Stimulated activated CD4-positive, alpha-beta T cell treated with anti-CD3 and anti-CD28 coated beads, Interleukin-4, amount 100 ng/mL, for 24 hours (primary cell): ENCODE measurements at places on chromosomes 12 and 14.

DNA sequence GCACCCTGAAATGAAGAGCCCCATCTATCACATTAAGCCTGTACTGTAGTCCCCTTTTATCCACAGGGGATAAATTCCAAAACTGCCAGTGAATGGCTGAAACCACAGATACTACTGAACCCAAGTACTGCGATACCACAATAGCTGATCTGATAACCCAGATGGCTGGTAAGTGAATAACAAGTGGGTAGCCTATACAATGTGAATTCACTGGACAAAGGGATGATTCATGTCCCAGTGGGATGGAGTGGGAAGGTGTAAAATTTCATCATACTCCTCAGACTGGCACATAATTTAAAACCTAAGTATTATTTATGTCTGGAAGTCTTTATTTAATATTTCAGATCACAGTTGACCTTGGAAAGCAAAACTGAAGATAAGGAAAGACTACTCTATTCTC lies 201.3 kb downstream of the GPHN start:
- no peak for DNase-seq

GRCh38 chr12:131137836-131138637 lies 184.3 kb downstream of the ADGRD1 start:
- no peak for DNase-seq

GRCh38 chr14:29799464-29800095 lies 128.1 kb downstream of the PRKD1 start:
- DNase-seq = no peak

DNA sequence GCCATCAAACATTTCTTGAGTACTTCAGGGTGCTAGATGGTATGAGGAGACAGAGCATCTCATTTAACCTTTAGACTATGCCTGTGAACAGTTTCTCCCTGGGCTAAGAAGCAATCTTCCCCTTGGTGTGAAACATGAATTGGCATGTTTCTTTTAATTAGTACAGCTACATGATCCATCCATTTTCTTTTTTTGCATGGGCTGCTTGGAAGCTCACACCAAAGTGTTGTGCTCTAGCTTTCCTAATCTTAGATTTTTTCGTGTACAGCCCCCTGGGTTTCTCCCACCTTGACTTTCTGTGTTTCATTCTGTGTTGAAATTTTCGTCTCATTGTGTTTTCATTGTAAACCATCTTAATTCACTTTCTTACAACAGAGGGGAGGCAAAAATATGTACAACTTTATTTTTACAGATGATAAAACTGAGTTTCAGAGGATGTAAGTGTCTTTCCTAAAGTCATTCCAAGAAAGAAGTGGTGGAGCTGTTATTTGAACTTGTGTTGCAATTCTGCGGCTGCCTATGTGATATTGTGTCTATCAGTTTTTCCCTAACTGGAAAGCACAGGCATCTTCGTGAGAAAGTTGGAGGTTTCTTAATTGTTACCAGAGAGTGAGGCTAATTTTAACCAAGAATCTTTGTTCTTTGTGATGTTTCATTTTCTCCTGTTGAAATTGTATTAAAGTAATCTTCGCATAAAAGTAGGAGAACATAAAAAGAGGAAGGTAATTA lies 64.5 kb downstream of the DAAM1 start:
- DNase-seq = no peak

- DNase-seq = no peak
Measured at GRCh38 chr12:63226792-63227463, 75.9 kb upstream of the AVPR1A start.

DNA sequence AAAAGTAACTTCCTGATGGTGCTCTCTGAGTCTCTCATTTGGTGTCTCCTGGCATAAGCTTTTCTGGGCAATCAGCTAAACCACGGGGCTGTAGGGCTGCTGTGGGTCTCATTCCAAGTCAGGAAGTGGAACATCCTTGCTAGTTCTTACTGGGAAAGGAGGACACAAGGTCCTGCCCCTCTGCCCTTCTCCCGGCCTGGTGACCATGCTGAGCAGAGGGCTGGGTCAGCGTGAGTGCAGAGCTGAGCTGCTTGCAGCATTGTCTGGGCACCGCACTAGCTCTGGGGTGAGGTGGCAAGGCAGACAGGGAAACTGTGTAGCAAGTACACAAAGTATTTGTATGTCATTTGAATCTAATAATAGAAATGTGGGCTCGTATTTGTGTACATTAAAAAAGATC lies 45.0 kb upstream of the ASPG start:
- no peak for DNase-seq

DNA sequence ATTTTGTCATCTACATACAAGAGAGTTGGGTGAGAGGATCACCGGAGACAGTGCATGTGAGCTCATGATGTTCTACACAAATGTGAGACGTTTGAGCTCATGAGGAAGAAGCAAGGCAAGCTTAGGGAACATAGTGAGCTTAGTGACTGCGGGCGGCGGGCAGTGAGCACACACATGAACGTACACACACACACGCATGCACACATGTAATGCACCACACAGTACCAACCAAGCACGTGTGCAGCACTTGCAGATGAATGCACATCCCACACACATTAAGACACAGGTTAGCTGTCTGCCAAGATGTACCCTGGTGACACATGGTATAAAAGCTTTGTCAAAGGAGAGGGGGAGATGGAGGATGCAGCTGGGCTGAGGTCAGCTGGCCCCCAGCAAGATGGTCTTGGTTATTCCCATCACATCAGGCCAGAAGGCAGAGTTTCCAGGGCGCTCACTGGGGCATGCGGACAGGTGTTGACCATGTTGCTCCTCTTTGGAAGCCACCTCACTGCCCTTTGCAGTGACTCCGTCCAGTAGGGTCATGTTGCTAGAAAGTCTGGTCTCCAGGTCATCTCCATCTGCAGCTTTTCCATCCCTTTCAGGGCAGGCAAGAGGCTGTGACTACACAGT lies 8.7 kb upstream of the CACNA2D4 start:
- DNase-seq = no peak

DNA sequence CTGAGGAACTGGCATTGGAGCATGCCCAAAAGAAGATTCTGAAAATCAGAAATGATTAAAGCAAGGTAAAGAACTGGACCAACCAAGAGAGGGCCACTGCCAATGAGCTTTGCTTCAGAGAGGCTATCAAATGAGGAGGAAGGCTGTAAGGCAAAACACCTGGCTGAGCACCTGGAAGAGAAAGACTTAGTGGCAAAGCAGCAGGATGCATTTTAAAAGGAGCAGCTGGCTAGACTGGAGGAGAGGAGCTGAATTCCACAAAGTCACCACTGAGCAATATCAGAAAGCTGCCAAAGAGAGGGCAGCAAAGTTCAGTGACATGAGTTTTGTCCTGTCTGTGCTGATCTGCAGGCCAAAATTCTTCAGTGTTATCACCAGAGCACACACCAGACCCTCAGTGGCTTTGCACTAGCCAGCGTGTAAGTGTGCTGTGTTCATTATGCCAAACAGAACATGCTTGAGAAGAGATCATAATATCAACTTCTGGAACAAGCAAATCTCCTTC lies 338.7 kb downstream of the TRHDE start:
- no peak for DNase-seq

DNA sequence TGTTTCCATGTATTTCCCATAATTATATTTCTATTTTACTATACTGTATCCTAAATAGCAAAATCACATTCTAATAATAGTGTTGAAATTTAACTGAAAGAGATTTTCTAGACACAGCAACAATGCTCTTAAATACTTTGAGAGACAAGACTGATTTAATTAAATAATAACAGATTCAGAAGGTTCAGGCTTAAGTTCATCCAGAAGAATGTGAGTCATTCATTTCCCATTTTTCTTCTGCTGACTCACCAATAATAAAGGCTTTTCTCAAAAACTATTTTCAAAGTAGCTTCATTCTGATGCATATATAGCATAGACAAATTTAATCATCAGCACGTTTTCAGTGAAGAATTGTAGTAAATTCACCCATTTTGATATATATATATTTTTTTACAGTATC lies 481.4 kb downstream of the MDGA2 start:
- DNase-seq = no peak

DNA sequence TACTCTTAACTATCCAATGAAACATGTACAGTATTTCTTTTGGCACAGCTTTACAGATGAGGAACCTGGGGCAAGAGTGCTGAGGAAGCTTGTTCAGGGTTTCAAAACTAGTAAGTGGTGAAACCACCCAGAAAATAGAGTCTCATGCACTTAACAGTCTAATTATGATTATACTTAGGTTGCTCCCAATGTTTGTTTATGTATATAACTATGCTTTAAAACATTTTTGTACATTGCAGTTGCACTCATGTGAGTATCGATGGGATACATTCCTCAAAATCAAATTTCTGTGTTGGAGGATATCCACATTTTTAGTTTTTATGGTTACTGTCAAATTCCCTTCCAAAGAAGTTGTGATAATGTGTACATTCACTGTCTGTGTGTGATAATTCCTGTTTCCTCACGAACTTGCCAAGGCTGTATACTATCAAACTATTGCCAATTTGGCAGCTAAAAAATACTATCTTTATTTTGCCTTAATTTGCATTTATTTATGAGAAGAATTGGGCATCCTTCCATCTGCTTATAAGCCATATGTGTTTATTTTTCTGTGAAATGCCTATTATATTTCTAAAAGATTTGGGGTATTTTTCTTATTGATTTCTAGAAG lies 143.9 kb upstream of the SSTR1 start:
- no peak for DNase-seq

DNA sequence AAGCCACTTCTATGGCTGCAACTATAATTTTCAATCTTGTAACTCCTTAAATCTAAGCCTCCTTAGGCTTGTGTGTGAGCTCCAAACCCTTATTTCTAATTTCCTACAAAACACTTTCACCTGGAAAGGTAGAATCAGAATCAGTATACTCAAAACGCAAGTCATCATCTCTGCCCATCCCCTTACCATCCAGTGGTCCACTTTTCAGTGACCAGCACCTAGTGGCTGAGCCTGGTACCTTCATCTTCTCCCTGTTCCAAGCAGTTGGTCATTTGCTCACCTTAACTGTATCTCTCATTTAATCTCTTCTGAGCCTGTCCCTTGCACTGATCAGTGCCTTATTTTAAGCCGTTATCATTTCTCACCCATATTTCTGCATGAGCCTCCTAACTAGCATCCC lies 107.9 kb downstream of the PPM1H start:
- no peak for DNase-seq

DNA sequence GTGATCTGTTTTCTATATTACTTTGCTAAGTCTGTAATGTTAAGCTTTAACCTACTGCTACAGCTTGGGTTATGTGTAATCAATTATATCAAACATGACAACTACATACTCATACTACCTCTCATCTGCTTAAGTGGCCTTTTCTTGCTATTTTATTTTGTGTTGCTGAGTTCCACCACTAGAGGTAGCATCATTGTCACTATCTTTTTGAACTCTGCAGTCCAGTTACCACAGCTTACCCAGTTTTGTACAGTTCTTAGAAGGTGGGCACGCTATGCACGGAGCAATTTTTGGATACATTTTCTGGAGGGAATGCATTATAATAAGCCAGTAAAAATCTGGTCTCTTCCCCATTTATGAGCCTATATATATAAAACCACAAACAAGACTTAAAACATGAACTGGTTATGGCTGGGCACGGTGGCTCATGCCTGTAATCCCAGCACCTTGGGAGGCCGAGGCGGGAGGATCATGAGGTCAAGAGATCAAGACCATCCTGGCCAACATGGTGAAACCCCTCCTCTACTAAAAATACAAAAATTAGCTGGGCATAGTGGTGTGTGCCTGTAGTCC lies 48.5 kb downstream of the SAV1 start:
- no peak for DNase-seq
